Mesenchymal stem cell (in vitro differentiated cells and primary cell): ENCODE measurements at places on chromosomes 16 and 17.

GRCh38 chr17:74773871-74774286 is 2.3 kb downstream of the NAT9 start:
- no peak overlapping the region for H3K4me3 ChIP-seq
- H3K27ac ChIP-seq: peak overlapping the region; percentile 82
- peak; percentile 68 for DNase-seq
- peaks cover 27% of the 10 kb centered on the region for H3K4me1 ChIP-seq

GRCh38 chr17:69762766-69763165 is 312.3 kb upstream of the KCNJ16 start:
- no peak overlapping the region for H3K27ac ChIP-seq
- H3K4me3 ChIP-seq: no peak overlapping the region
- no peaks in the 10 kb centered on the region for H3K36me3 ChIP-seq
- peak; percentile 18 for DNase-seq
- no peaks in the 10 kb centered on the region for H3K27me3 ChIP-seq

GRCh38 chr16:67555795-67556212 is 6.5 kb upstream of the CTCF start:
- H3K27ac ChIP-seq: peak overlapping the region; percentile 60
- peak; percentile 61 for DNase-seq
- no peaks in the 10 kb centered on the region for H3K27me3 ChIP-seq
- H3K36me3 ChIP-seq: no peaks in the 10 kb centered on the region
- peaks cover 4% of the 10 kb centered on the region for H3K4me1 ChIP-seq

DNA sequence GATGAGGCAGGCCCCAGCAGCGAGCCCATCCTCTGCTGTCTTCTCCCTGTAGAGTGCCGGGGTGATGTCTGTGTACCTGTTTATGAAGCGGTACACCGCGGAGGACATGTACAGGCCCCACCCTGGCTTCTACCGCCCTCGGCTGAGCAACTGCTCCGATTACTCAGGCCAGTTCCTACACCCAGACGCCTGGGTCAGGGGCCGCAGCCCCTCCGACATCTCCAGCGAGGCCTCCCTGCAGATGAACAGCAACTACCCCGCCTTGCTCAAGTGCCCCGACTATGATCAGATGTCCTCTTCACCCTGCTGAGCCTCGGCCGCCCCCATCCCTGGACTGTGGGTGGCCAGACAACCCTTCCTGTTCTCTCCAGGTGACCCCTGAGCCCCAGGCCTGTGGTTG is 50.0 kb downstream of the CACNG5 start:
- H3K4me3 ChIP-seq: no peak overlapping the region
- H3K36me3 ChIP-seq: no peaks in the 10 kb centered on the region
- H3K4me1 ChIP-seq: no peaks in the 10 kb centered on the region
- no peak overlapping the region for H3K27ac ChIP-seq
- DNase-seq: no peak

- H3K4me1 ChIP-seq: peaks cover 27% of the 10 kb centered on the region
- peaks cover 3% of the 10 kb centered on the region for H3K36me3 ChIP-seq
- peak overlapping the region; percentile 67 for H3K27ac ChIP-seq
- no peak overlapping the region for H3K4me3 ChIP-seq
Observed at GRCh38 chr17:64216338-64217248, 46.5 kb downstream of the TEX2 start.

DNA sequence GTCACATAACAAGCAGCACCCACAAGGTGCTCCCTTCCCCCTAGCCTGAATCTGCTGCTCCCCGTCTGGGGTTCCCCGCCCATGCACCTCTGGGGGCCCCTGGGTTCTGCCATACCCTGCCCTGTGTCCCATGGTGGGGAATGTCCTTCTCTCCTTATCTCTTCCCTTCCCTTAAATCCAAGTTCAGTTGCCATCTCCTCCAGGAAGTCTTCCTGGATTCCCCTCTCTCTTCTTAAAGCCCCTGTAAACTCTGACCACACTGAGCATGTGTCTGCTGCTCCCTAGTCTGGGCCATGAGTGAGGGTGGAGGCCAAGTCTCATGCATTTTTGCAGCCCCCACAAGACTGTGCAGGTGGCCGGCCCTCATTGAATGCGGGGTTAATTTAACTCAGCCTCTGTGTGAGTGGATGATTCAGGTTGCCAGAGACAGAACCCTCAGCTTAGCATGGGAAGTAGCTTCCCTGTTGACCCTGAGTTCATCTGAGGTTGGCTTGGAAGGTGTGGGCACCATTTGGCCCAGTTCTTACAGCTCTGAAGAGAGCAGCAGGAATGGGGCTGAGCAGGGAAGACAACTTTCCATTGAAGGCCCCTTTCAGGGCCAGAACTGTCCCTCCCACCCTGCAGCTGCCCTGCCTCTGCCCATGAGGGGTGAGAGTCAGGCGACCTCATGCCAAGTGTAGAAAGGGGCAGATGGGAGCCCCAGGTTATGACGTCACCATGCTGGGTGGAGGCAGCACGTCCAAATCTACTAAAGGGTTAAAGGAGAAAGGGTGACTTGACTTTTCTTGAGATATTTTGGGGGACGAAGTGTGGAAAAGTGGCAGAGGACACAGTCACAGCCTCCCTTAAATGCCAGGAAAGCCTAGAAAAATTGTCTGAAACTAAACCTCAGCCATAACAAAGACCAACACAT is at the start of gene STH:
Gene STH (plus strand): TSS at position 264 of the 913 bp plus-strand sequence. CDS start 30 bp downstream, at position 294.
- no peak for DNase-seq
- H3K4me1 ChIP-seq: peaks cover 8% of the 10 kb centered on the region
- peaks cover 19% of the 10 kb centered on the region for H3K27me3 ChIP-seq

DNA sequence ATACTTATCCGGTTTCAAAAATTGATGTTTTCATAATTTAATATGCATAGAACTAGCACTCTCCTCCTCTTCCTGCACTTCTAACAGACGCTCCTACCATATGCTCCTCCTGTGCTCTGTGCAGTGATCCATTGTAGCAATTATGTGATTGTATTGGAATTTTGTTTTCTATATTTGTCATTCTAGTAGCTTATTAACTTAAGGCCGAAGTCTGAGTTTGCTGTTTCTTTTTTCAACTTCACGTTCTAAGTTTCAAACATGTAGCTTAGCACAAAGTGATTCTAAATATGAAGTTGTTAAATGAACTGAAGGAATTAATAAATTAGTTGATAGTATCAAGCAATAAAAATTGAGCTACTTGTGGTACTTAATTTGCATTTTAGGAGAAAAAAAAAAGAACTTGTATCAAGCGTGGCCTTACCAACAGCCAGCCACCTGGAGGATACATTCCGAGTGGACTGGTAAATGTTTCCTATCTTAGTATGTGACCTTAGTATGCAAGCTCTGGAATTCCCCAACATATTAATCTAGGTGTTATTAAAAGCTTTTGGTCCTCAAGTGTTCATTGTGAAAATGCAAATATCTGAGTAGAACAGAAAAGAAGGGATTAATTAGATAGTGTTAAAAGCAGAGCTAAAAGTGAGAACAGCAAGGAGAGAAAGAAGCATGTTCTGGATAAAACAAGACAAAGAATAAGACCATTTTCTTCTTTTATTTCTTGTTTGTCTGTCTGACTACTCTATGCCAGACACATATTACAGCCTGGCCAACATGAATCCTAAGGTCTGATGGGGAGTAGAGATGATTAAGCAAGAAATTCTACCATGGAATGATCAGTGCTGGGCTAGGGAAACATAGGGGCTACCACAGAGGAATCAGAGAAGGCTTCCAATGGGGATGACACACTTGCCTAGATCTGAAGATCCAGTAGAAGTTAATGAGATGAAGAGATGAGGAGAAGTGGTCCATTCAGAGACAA is 290.4 kb upstream of the MON1B start:
- no peaks in the 10 kb centered on the region for H3K36me3 ChIP-seq
- DNase-seq: no peak
- H3K4me1 ChIP-seq: peaks cover 4% of the 10 kb centered on the region
- no peaks in the 10 kb centered on the region for H3K27me3 ChIP-seq
- H3K4me3 ChIP-seq: no peak overlapping the region
